Activated T-cell treated with anti-CD3 and anti-CD28 coated beads, Interleukin-2, amount 50 U/mL, for 24 hours (primary cell): ENCODE measurements at places on chromosomes 5 and 9.
A peak's percentile ranks its signal among the peaks of the same experiment; 100 is the strongest.

DNA sequence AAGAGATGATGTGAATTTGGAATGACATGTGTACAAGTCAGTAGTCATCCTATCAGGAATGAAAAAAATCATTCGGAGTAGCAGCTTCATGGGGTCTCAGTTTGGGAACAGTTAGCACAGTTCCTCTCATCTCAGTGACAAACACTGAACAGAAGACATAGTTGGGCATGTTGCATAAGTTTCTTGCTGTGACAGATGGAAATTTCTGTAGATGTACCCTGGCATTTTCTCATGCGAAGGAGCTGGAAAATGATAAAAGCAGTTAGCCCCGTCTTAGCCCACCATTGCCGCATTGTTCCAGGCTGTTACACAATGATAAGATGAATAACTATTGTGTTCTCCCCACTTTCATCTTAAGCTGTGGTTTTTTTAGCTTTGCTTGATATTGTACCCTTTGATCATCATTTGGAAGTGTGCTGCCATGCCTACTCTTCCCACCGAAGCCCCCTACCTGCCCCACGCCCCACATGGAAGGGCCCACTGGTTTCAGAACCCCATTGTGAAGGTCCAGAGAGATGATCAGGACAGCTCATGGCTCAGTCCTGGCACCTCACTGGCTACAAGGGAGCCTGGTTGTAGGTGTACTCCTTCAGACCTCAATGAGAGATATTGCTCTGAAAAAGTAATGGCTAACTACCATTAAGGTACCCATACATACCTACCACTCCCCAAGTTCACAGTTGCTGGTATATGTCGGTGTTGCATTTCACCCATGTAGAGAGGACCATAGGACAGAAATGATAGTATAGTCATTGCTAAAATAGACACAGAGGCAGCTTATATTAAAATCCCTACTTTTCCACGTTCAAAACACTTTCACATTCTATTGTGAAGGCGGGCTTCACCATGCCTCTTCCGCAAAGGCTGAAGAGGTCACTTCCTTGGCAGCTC is 38.8 kb downstream of the SFXN1 start:
- DNase-seq = peak; percentile 63
- no peaks in the 10 kb centered on the region for H3K27me3 ChIP-seq
- H3K4me1 ChIP-seq = peaks cover 88% of the 10 kb centered on the region
- peak overlapping the region; percentile 99 for H3K27ac ChIP-seq
- H3K4me3 ChIP-seq = peak overlapping the region; percentile 72
- H3K36me3 ChIP-seq = peaks cover 99% of the 10 kb centered on the region

- peaks cover 6% of the 10 kb centered on the region for H3K36me3 ChIP-seq
- no peak overlapping the region for H3K4me3 ChIP-seq
- H3K27ac ChIP-seq = no peak overlapping the region
- H3K4me1 ChIP-seq = no peaks in the 10 kb centered on the region
- H3K27me3 ChIP-seq = peaks cover 6% of the 10 kb centered on the region
Measured at GRCh38 chr5:177080265-177080664, 6.5 kb upstream of the FGFR4 start.

- H3K27ac ChIP-seq = peak overlapping the region; percentile 87
- no peak for DNase-seq
- H3K27me3 ChIP-seq = no peaks in the 10 kb centered on the region
- peaks cover 43% of the 10 kb centered on the region for H3K4me1 ChIP-seq
- no peak overlapping the region for H3K4me3 ChIP-seq
- peaks cover 97% of the 10 kb centered on the region for H3K36me3 ChIP-seq
Measured at GRCh38 chr9:36218411-36218901, 27.7 kb downstream of the CLTA start.

GRCh38 chr5:153461341-153461740 is 29.1 kb upstream of the GRIA1 start:
- no peak overlapping the region for H3K4me3 ChIP-seq
- H3K36me3 ChIP-seq = no peaks in the 10 kb centered on the region
- no peak for DNase-seq
- H3K27ac ChIP-seq = no peak overlapping the region
- H3K4me1 ChIP-seq = no peaks in the 10 kb centered on the region
- no peaks in the 10 kb centered on the region for H3K27me3 ChIP-seq

DNA sequence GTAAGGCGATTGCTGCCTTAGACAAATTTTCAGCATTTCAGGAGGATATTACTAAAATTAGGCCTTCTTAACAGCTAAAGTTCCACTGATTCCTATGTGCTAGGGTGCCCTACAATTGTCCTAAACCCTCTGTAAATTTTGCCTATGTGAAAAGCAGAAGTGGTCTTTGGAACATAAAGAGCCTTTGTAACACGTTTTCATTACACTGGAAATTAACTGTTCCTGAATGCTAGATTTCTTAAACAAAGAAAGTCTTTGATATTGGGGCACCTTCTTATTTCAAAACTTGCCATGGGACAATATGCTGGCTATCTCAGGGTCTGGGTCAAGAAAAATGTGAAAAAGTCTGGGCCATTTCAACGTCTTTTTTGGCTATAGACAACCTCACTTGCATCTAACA is 60.4 kb upstream of the MOCS2 start:
- H3K4me3 ChIP-seq = no peak overlapping the region
- DNase-seq = no peak
- H3K27ac ChIP-seq = no peak overlapping the region
- no peaks in the 10 kb centered on the region for H3K36me3 ChIP-seq
- H3K27me3 ChIP-seq = peaks cover 14% of the 10 kb centered on the region
- no peaks in the 10 kb centered on the region for H3K4me1 ChIP-seq

DNA sequence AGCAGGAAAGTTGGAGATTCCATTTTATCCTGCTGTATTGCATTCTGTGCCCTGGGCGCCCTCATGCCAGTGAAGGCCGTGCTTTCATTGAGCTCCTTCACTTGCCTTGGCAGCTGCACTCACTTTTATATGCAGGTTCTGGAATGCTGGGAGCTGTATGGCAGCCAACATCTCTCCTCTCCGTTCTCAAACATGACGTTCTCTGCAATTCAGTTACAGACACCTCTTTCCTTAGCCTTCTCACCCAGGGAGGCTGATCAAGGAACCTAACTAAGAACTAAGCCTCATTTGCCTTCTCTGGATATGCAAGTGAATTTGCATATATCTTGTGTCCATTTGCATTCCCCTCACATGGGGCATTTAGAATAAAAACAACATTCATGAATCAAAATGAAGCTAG is 29.4 kb upstream of the PURA start:
- H3K4me1 ChIP-seq = no peaks in the 10 kb centered on the region
- DNase-seq = no peak
- H3K27me3 ChIP-seq = peaks cover 11% of the 10 kb centered on the region

DNA sequence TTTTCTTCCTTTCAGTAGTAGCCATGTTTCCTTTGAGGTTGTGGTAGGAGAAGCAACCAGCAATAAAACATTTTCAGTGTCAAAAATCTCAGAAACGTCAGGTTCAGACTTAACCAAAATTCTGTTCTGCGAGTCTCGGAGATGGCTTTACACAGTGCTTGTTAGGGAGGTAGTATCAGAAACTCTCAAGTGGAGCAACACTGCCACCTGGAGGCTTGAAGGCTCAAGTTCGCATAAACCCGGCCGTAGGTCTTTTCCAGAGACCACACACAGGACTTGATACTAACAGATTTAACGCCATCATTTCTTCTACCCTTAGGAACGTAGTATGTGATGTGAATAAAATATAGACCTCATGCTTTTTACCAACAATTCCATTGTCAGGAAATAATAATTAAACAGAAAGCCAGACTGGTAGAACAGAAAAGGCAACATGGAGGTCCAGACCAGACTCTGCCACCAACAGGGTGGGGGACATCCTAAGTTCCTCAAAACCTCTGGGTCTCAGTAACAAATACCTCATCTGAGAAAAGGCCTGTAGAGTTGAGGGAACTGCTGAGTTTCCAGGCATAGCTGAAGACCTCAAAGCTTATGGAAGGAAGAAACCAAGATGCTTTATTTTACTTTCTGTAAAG is 8.5 kb downstream of the PTGER4 start:
- H3K4me1 ChIP-seq = peaks cover 77% of the 10 kb centered on the region
- peak overlapping the region; percentile 96 for H3K27ac ChIP-seq
- no peaks in the 10 kb centered on the region for H3K27me3 ChIP-seq

GRCh38 chr9:130610862-130611707 is 31.7 kb downstream of the FUBP3 start:
- H3K4me1 ChIP-seq = no peaks in the 10 kb centered on the region
- no peak overlapping the region for H3K4me3 ChIP-seq
- H3K27ac ChIP-seq = no peak overlapping the region

DNA sequence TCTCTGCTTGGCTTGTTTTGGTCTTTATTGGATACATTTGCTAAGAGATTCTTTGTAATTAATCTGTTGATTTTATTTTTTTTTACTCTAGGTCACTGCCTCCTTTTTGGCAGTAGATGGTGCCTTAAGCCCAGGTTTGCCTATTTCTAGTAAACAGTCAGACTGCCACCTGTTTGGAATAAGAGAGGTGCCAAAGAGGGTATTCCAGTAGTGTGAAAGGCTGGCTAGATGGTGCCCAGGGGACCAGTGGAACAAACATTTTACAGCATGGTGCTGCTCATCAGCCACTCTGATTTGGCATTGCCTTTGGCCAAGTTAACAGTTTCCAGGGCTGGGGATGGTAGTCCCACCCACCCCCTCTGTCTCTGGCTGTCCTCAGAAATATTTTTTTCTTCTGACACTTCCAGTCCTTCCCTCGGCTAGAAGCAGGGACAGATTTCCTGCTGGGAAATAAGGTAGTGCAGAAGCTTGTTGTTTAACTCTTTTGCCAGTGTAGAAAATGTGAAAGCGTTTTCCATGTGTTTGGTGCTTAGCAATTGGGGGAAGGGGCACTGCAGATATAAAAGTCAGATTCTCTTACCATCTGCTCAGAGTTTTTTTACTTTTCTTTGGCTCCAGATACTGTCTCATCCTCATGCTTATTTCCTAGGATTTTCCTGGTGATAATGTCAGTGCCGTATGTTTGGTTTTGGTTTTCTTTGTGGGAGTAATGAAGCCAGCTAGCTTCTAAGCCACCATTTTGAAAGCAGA is 36.6 kb upstream of the FBXL7 start:
- no peaks in the 10 kb centered on the region for H3K36me3 ChIP-seq
- DNase-seq = no peak
- no peaks in the 10 kb centered on the region for H3K27me3 ChIP-seq
- H3K4me1 ChIP-seq = no peaks in the 10 kb centered on the region
- H3K4me3 ChIP-seq = no peak overlapping the region

DNA sequence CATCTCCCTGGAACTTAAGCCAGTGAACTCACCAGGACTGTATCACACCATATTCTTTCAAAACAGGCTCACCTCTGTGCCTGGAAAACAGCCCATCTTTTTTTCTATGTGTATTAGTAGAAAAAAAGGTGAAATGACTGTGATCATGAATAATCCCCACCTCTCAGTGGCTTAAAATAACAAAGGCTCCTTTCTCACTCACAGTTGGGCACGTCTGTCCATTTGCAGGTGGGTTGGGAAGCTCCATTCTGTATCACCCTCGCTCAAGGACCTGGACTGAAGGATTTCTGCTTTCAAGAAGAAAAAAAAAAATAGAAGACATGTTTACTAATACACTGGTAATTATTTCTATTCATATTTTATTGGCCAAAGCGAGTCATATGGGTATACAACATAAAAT is 17.3 kb upstream of the FGF1 start:
- no peaks in the 10 kb centered on the region for H3K27me3 ChIP-seq
- no peak overlapping the region for H3K27ac ChIP-seq
- no peak for DNase-seq

DNA sequence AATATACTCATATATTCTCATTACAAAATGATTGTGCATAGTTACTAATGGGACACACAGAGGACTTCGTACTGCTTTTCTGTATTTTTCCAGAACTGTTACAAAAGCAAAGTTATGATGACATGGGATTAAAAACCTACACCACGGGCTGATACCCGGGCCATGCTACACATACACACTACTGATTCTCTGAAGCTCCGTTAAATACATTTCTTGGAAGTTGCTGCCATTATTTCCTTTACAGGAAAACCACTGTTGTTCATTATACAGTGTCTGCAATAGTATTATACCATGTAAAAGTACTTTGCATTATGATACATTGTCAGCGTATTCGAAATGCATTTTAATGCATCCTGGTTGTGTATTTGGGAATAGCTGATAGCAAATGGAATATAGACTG is 32.5 kb downstream of the EBF1 start:
- peaks cover 43% of the 10 kb centered on the region for H3K27me3 ChIP-seq
- H3K4me1 ChIP-seq = peaks cover 7% of the 10 kb centered on the region
- no peaks in the 10 kb centered on the region for H3K36me3 ChIP-seq
- no peak for DNase-seq
- no peak overlapping the region for H3K4me3 ChIP-seq
- H3K27ac ChIP-seq = no peak overlapping the region

GRCh38 chr9:101635473-101635872 is 40.7 kb upstream of the PPP3R2 start:
- no peaks in the 10 kb centered on the region for H3K27me3 ChIP-seq
- H3K36me3 ChIP-seq = no peaks in the 10 kb centered on the region
- no peaks in the 10 kb centered on the region for H3K4me1 ChIP-seq
- no peak overlapping the region for H3K27ac ChIP-seq

GRCh38 chr9:73683862-73684591 is 532.4 kb downstream of the ANXA1 start:
- no peak for DNase-seq
- H3K4me3 ChIP-seq = no peak overlapping the region
- H3K27ac ChIP-seq = no peak overlapping the region
- H3K36me3 ChIP-seq = no peaks in the 10 kb centered on the region
- H3K4me1 ChIP-seq = no peaks in the 10 kb centered on the region
- H3K27me3 ChIP-seq = no peaks in the 10 kb centered on the region

DNA sequence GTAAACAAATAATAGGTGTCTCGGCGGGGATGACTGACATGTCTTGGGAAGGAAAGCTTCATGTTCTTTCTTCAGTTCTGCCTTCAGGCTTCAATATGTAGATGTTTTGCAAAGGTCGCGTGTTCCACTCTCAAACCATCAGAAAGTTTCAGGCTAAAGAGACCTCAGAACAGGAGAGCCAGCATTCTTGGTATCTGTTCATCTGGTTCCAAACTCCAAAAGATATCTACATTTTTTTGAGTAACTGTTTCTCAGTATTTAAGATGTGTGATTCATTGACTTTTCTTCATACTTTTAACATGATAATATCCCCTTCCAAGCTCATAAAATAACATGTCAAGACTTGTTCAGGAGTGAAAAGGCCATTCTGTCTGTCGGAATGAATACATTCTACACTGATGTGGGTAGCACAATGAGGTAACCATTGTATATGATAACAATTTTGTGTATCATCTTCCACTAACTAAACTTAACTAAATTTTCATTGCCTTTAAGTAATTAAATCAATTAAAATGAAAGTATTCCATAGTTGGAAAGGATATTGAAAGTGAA is 183.6 kb downstream of the CFAP90 start:
- H3K36me3 ChIP-seq = no peaks in the 10 kb centered on the region
- H3K4me3 ChIP-seq = no peak overlapping the region
- no peak for DNase-seq
- no peak overlapping the region for H3K27ac ChIP-seq
- no peaks in the 10 kb centered on the region for H3K4me1 ChIP-seq

- H3K4me3 ChIP-seq = no peak overlapping the region
- peaks cover 7% of the 10 kb centered on the region for H3K36me3 ChIP-seq
- H3K4me1 ChIP-seq = peaks cover 40% of the 10 kb centered on the region
- DNase-seq = peak; percentile 64
- H3K27me3 ChIP-seq = no peaks in the 10 kb centered on the region
- H3K27ac ChIP-seq = peak overlapping the region; percentile 61
Measured at GRCh38 chr5:132385326-132386105, 16.0 kb downstream of the SLC22A5 start.
